Stimulated activated CD8-positive, alpha-beta memory T cell treated with anti-CD3 and anti-CD28 coated beads, Interleukin-4, amount 100 ng/mL, for 4 hours (primary cell): ENCODE measurements at places on chromosomes 5 and 9.

DNA sequence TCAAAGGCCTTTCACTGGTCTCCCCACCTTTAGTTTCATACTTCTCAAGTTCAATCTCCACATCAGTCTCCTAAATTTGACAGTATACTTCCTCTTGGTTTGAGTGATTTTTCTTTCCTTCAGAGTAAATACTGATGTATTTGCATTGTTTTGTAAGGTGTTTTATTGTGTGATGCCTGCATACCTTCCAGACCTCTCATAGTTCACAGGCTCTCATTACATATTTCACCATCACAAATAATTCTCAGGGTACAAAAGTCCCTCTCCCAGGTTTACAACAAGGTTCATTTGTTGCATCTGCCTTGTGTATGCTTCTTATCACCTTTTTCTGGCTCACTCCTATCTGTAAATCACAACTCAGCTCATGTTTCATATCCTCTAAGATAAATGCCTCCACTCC lies 22.2 kb upstream of the TUSC1 start:
- DNase-seq: no peak

DNA sequence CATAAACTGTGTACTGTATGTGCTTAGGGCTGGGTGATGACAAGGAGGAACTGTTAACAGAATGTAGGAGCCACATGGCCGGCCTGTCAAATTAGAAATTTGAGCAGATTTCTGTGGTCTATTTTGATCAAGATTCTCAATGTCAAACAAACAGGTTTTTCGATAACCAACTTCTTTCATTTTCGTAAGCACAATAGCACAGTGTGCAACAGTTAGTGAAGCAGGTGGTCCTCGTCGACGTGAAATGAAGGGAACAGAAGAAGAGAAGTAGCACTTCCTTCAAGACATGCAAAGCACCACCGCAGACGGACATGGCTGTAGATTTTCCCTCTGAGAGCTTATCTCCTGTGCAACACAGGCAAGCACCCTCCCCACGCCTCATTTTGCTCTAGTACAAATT lies 252.1 kb downstream of the CRB2 start:
- no peak for DNase-seq

DNA sequence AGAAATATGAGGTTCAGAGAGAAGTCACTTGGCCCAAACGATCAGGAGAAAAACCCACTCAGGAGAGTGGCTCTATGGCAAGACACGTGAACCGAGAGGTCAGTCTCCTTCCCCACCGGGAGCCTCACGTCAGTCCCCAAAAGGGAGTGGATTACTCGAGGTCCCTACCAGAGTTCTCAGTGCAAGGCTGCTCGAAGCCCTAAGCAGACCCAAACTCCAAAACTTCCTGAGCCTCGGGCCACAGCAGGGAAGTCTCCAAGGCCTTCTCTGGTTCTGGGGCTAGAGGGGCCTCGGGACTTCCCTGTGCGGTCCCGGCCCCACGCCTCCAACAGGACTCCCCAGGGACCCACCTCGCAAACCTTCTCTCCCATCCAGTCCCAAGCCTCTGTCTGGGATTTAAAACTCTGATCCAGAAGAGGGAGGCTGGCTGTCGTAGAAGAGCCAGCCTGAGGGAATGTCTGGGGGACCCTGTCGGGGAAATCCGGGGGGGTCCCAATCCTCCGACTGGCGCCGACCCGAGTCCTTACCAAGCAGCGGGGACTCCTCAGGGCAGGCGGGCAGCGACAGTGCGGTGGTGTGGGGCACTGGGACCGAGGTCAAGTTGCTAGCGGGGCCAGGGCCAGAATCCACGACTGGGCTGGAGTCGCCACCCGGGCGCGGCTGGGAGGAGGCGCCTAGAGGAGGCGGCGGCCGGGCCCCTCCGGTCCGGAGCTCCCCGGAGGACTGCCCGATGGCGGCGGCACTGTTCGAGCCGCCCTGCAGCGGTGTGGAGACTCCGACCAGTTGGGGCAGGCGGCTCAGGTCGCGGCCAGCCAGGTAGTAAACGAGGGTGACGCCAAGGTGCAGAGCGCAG lies 679 bp downstream of the B4GALT1 start:
- no peak for DNase-seq

- no peak for DNase-seq
Measured at GRCh38 chr9:72614067-72614466, 92.7 kb downstream of the TMC1 start.

DNA sequence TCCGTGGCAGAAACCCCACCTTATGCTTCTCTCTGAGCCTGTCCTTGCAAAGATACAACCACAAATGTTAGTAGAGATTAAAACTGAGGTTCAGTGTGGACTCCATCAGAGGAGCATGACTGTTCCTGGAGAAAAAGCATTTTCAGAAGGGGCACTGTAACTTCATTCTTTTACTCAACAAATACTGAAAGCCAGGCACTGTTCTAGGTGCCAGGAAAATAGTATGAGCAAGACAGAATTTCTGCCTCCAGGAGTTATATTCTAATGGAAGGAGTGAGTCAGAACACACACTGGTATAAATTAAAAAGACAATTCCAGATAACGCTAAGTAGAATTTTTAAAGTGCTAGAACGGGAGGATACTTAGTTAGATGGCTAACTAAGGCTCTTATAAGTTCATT lies 251.4 kb upstream of the GAS1 start:
- DNase-seq: no peak

DNA sequence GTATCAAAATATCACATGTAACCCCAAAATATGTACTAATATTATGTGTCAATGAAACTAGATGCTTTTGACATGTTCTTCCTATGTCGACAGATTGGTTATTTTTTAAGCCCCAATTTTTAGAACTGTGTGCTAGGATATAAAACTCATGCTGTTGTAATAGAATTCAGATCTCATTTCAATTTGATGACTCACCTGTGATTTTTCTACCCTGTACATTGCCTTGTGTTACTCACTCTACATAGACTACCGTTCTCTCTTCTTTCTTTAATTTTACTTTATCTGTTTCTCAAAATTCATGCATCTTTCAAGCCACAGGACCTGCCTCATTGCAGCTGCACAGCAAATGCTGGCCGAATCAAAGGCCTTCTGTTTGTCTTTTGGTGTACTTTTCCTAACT lies 284.5 kb downstream of the MAT2B start:
- DNase-seq: no peak

GRCh38 chr9:113409481-113409880 lies 994 bp downstream of the POLE3 start:
- DNase-seq: no peak

GRCh38 chr5:143968071-143968878 lies 156.3 kb downstream of the HMHB1 start:
- no peak for DNase-seq

DNA sequence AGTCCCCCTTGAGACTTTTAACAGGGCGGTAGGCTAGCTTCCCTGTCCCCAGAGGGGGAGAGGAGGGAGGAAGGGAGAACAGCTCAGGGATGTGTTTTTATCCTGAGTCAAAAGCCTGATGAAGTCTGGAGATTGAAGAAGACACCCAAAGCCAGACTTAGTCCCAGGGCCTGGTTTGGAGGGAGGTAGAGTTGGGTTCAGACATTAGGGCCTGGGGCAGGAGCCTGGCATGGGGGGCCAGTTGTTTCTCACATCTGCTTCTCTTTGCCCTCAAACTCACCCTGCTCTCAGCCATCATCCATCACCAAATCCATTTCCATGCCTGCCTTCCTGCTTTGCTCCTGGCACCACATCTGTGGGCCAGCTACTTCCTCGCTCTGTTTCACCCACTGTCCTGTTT lies 2.9 kb downstream of the MYORG start:
- no peak for DNase-seq

GRCh38 chr5:133265720-133266526 lies 214.1 kb downstream of the HSPA4 start:
- no peak for DNase-seq

DNA sequence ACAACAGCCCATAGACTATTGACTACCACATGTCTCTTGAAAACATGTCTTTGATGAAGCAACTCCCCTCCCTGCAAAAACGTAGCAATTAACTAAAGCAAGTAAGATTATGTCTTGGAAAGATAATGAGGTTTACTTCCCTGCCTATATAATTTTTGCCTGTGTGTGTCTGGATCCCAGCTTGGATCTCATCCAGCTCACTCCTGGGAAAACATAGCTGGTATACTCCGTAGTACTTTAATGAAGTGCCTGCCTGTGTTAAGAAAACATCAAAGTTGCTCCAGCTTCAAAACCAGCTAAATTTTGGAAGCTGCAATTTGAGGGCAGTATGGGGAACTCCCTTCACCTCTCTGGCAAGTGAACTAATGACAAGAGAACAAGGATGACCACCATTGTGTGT lies 182.6 kb upstream of the C9orf72 start:
- DNase-seq: no peak

GRCh38 chr5:73637565-73637964 lies 11.6 kb downstream of the ARHGEF28 start:
- no peak for DNase-seq

- no peak for DNase-seq
Measured at GRCh38 chr9:78682216-78682615, 385.3 kb downstream of the PSAT1 start.

GRCh38 chr9:19946441-19947109 lies 157.7 kb upstream of the SLC24A2 start:
- DNase-seq: no peak

GRCh38 chr9:122200960-122201595 lies 27.7 kb downstream of the LHX6 start:
- DNase-seq: no peak
